ENCODE measurements at places on chromosomes 3 and 15.

- no peak for DNase-seq
Measured at GRCh38 chr3:16200411-16200810, 25.9 kb downstream of the GALNT15 start.

GRCh38 chr3:178063461-178063860, 472.8 kb upstream of the KCNMB2 start:
- DNase-seq = no peak

DNA sequence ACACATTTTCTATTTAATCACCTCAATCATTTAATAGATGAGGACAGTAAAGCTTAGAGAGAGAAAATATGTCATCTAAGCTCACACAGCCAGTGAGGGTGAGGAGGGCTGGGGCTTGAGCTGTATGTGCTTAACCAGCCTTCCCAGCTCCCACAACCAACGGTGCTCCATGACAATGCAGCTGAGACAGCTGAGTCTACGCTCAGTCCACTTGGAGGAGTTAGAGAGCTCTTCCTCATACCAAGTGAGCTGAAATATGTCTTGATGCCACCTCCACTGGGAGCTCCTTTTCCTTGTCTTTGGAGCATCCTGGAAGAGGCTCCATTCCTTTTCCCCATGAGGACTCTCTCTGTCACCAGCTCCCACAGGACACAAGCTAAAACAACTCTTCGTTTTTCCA, 9.3 kb downstream of the HOMER2 start:
- no peak for DNase-seq

GRCh38 chr3:190566043-190566933, 52.4 kb downstream of the IL1RAP start:
- no peak for DNase-seq

- no peak for DNase-seq
Measured at GRCh38 chr3:135197856-135198255, 402.8 kb downstream of the EPHB1 start.

- no peak for DNase-seq
Measured at GRCh38 chr3:39415983-39416382, 9.5 kb downstream of the RPSA start.

DNA sequence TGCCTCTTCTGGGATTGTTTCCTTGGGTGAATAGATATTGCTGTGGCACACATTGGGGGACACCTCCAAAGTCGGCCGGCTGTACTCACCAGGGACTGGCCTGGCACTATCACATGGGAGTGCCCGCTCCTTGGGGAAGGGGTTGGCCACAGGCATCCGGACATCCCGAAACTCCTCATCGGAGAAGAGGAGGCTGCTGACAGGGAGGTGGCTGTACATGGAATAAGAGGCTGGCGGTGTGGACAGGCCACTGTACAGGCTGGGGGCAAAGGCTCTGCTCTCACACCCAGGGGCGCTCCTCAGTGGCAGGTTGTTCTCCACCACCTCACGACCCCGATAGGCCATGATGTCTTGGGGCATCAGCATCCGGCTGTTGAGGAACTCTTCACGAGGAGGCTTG, 15.7 kb downstream of the BCL6 start:
- DNase-seq = no peak

- DNase-seq = no peak
Measured at GRCh38 chr15:99632521-99632920, 66.7 kb downstream of the MEF2A start.

GRCh38 chr3:127131424-127132170, 61.3 kb upstream of the PRR23E start:
- no peak for DNase-seq

DNA sequence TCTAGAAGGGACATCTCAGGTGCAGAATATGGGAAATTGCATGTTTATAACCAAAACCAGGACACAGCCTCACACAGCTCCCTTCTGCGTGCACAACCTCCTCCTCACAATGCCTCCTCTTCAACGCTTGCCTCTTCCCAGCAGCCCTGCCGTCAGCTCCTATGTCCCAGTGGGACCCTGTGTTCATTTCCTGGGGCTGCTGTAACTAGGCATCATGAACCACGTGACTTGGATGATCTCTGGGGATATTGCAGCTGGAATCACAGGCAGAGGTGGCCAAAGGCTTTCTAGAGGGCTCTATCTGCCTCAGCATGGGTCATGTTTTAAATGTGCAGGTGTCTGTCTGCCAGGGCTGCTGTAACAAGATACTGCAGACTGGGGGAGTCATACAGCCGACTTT, 375.3 kb downstream of the OCA2 start:
- DNase-seq = no peak

DNA sequence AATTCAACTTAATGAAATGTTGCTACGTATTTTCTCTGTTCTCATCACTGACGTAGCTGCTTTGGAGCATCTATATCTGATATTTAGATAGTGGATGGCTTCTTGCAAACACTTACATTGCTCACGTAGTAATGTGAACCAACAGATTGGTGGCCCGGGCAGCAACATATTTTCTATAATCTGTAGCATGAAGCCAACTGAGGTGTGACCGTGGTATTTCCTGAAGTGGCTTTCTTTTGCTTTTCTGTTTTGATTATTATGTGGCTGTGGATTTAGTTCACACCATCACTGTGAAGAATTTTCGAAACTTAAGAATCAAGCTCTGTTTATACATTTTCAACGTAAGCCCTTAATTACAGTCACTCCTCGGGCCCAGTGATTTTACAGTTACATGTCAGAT, 288.5 kb downstream of the LPP start:
- no peak for DNase-seq

GRCh38 chr3:134721214-134721613, 70.4 kb upstream of the KY start:
- DNase-seq = no peak

DNA sequence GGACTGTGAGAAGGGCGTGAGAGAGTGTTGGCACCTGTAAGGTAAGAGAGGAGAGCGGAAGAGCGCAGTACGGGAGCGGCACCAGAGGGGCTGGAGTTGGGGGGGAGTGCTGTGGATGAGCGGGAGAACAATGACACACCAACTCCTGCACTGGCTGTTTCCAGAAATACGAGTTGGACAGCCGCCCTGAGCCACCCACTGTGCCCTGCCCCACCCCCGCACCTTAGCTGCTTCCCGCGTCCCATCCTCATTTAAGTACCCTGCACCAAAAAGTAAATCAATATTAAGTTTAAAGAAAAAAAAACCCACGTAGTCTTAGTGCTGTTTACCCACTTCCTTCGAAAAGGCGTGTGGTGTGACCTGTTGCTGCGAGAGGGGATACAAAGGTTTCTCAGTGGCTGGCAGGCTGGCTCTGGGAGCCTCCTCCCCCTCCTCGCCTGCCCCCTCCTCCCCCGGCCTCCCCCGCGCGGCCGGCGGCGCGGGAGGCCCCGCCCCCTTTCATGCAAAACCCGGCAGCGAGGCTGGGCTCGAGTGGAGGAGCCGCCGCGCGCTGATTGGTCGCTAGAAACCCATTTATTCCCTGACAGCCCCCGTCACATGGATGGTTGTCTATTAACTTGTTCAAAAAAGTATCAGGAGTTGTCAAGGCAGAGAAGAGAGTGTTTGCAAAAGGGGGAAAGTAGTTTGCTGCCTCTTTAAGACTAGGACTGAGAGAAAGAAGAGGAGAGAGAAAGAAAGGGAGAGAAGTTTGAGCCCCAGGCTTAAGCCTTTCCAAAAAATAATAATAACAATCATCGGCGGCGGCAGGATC, at the start of gene SOX2:
TSS of gene SOX2 (plus strand) at position 601 of the 811 bp plus-strand sequence. CDS start 436 bp downstream, outside the sequence.
- no peak for DNase-seq

DNA sequence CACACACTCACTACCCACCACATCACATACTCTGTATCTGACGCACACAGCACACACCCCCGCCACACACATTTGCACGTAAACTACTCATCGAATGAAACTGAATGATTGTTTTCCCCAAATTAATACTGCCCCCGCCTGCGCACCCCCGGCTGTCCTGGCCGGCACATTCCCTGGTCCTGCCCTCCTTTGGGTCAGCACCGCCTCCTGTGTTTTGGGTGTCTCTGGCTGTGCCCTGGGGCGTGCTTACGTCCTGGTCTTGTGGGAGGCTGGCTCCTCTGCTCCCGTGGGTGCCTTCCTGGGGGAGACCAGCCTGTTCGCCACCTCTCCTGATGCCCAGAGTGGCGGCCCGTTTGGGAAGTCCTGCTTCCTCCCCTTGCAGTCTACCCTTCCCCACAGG, 30.2 kb downstream of the APBA2 start:
- no peak for DNase-seq

DNA sequence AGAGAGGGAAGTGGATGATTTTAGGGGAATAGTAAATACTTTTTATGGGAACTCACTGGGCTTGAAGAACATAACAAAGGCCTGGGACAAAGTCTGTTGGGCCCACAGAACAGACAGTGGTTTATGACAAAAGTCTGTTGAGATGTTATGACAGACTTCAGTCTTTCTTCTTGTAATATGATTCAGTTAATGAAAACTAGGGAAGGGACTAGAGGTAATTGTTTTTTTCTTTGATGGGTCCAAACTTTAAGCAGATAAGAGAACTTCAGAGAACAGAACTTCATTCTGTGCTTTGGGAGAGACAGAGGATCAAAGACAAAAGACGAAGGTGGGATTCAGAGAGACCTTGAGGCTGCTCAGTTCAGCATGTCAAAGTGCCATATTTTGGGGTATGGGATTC, 9.3 kb downstream of the CRYBG3 start:
- DNase-seq = no peak

- no peak for DNase-seq
Measured at GRCh38 chr3:23136054-23136453, 67.1 kb upstream of the UBE2E2 start.

GRCh38 chr3:101976473-101976872, 127.2 kb downstream of the NFKBIZ start:
- no peak for DNase-seq

Data from activated CD8-positive, alpha-beta memory T cell treated with anti-CD3 and anti-CD28 coated beads for 4 hours (primary cell).